NCI-H82 (cell line): ENCODE measurements at places on chromosomes 3 and 15.
A peak's percentile ranks its signal among the peaks of the same experiment; 100 is the strongest.

DNA sequence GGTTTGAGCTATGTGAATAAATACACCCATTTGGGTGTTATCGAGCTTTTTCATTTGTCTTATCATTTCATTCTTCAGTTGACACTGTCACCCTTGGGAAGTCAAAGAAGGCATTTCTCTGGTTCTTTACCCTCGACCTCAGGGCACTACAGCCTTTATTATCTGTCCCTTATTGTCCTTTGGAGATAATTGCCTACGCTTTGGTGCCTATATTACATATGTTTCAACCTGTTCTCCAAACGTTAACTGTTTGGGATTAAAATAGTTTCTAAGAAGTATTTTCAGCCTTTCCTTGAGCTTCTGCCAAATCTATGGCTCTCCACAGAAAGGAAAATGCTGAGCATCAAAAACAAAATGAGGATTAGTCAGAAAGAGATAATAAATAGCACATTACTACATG is 395.4 kb upstream of the ADAMTS9 start:
- DNase-seq, result no peak

DNA sequence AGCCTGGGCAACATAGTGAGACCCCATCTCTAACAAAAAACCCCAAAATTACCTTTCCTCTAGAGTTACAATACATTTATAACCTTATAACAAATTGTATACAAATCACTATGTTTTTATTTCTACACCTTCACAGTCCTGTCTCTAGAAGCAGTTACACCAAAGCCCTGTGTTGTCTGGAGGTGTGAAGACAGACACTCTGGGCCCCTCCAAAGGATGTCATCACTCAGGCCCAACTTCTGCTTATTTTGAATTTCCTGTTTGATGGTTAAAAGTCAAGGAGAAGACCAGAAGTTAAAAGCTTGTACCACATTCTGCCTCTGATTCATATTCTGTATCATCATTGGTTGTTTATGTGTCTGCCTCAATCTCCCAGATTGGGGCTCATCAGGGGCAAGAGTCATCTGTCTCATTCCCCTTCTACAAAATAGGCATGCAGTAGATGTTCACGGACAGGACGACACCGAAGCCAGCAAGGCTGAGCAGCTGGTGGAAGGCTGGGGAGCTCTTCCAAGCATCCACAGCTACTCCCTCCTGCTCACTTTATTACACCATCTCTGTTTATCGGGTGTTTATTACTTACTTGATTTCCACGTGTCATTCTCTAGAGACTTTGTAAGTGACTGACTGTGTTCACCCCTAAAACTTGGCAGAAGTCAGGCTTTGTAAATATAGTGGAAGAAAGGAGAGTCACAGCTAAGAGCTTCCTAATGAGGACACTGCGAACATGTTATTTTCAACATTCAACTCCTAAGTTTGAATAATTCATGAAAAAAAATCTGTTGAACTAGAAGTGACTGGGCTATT is 136.8 kb upstream of the ANKRD28 start:
- DNase-seq, result no peak

GRCh38 chr15:32861761-32862160 is 144.0 kb downstream of the GREM1 start:
- DNase-seq, result peak; percentile 13

- DNase-seq, result no peak
These were observed 1070.8 kb downstream of the IGSF11 start for GRCh38 chr3:117963858-117964257.

GRCh38 chr15:95897651-95898050 is 432.8 kb upstream of the NR2F2 start:
- no peak for DNase-seq

GRCh38 chr3:157429708-157430107 is 6.9 kb upstream of the PTX3 start:
- DNase-seq, result no peak

DNA sequence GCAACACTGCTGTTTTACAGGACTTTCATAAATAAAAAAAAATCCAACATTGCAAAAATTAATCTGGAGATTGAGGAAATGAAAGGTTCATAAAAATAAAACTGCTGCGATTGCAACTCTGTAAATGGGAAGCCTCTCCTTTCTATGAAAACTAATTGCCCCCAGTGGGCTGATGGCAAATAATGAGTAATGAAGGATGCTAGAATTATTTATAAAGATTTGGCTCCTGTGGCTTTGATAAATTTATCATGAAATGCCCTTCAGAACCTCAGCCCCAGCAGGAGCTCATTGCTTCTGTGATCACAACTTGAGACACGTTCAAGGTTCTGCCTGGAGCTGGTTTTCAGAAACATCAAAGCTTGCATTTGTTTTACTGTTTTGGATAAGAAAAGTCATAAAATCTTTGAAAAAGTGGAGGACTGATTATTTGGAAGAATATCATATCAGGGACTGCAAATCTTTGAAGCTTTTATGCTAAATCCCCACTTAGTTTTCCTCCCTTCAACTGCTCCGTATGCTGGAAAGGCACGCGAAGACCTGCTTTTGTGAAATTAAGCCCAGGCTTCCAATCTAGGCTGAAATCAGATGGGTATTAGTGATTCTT is 24.5 kb upstream of the LYZL4 start:
- no peak for DNase-seq

- DNase-seq, result no peak
These were observed 176.8 kb downstream of the TUSC7 start for GRCh38 chr3:116886202-116886893.

- no peak for DNase-seq
These were observed 5.3 kb downstream of the TNFSF10 start for GRCh38 chr3:172517859-172518466.

- DNase-seq, result peak; percentile 23
These were observed 296.7 kb downstream of the PTPRG start for GRCh38 chr3:61858054-61858453.

- peak; percentile 56 for DNase-seq
These were observed 32.1 kb downstream of the KIF9 start for GRCh38 chr3:47250309-47251060.

- DNase-seq, result no peak
These were observed 261.9 kb upstream of the ICE2 start for GRCh38 chr15:60740787-60741354.

- no peak for DNase-seq
These were observed 127.7 kb upstream of the DLG1 start for GRCh38 chr3:197426121-197426566.

- DNase-seq, result peak; percentile 81
These were observed 13.0 kb upstream of the CSK start for GRCh38 chr15:74768771-74769342.

DNA sequence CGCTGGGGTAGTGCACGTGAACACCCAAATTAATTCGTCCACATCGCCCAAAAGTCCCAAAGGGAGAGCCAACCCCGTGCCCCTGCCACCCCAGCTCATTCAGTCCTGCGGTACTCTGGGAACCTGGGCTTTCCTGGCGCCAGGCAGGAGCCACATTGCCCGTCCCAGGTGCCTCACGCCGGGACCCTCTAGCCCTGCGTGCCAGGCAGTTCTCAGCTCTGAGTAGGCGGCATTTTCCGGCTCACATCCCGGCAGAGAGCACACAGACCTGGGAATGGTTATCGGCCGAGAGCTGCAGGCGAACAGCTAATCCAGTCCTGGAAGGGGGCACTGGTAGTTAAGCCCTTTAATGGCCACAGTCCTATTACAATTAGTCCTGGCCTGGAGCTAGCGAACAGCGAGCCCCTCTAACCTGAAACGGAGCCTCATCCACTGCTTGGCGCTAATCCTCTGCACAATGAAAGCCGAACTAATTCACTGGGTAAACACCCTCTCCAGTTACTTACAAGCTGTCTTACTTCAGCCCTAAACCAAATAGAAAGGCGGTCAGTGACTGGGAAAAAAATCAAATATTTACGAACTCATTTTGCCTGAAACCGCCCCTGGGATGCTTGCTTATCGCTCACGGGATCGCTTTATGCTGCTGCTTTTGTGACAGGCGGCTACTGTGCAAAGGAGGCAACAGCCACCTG is 254.6 kb upstream of the SOX14 start:
- DNase-seq, result peak; percentile 99

DNA sequence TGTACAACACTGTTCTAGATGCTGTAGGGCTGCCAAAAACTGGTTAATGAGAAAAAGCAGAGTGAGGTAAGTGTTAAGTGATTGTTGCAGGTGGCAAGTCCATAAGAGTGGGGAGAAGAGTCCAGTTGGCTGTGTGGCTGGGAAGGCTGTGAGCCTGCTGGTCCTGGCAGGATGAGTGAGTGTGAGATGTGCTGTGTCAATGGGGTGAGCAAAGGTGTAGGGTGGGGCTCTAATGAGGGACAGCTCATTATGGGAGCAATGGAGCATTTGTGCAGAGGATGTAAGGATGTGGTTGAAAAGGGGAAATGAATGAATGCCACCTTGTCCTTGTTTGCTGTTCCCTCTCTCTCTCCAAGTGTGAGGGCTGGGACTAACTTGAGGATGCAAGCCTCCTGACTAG is 145.3 kb upstream of the ROPN1 start:
- DNase-seq, result no peak

DNA sequence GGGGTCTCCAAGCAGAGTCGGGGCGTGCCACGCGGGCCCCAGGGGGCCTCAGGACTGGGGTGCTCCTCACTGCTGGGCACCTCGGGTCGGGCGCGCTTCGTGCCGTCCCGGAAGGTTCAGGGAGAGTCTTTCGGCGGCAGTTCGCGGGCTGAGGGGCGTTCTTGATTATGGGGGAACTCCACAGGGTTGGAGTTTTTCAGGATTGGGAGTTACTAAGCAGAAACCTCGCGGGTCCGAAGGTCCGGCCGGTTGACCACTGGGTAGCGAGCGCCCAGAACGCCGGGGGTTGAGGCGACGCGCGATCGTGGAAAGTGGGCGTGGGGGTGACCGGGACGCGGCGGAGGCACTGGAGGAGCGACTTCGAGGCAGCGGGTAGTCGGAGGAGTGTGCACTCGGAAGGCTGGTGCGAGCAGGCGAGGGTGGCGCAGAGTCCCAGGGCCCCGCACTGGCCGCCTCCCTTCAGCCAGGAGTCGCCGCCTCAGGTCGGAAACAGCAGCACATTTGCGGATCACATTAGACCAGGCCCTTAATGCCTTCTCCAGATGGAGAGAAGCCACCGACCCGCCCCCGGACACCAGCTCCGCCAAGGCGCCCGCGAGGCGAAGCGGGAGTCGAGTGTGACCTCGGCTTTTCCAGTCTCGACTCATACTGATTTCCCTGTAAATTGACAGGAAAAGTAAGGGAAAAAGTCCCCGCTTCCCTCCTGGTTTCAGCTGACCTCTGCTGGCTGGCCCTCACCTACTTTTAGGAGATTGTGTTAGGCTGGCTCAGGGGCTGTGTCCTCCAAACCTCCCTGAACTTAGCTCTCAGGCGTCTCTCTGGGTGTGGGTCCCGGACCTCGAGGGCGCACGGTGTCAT is 685 bp downstream of the ADAMTSL3 start:
- peak; percentile 57 for DNase-seq

GRCh38 chr3:97952280-97952679 is 20.0 kb downstream of the RIOX2 start:
- no peak for DNase-seq

- DNase-seq, result no peak
These were observed 110.9 kb downstream of the EDEM1 start for GRCh38 chr3:5298453-5298852.

GRCh38 chr3:151305775-151306151 is 10.9 kb downstream of the GPR87 start:
- DNase-seq, result no peak

DNA sequence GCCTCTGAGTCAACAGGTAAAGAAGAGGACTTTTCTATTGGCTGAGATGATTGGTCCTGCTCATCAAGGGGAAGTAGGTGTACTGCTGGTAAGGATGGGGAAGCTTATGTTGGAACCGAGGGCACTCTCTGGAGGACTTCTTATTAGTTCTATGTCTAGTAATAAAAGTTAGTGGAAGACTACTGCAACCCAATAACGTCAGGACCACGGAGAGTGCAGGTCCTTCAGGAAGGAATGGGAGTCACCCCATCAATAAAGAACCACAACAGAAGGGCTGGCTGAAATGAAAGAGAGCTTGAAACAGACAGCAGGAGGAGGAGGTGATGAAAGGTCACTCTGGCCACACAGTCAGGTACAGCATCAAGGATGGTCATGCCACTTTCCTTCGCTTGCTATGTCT is 68.8 kb upstream of the PRR23E start:
- no peak for DNase-seq

- DNase-seq, result no peak
These were observed 64.0 kb downstream of the RGMA start for GRCh38 chr15:93024716-93025624.

DNA sequence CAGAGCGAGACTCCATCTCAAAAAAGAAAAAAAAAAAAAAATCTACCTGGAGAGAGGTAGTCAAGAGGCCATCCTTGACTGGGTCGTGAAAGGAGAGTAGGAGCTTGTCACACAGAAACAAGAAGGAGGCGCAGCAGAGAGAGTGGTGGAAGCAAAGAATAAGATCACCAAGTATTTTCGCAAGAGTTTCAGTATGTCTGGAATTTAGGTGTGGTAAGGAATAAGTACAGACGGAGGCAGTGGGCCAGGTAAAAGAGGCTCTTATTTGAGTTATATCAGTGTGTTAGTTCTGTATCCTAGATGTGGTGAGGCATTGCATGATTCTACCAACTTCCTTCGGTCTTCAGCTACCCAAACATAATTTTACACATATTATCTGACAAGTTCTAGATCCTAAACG is 14.6 kb upstream of the ATP10A start:
- DNase-seq, result no peak

- DNase-seq, result no peak
These were observed 268.4 kb upstream of the FRG2C start for GRCh38 chr3:75395580-75396315.
